ENCODE measurements at places on chromosomes 6 and 20.

DNA sequence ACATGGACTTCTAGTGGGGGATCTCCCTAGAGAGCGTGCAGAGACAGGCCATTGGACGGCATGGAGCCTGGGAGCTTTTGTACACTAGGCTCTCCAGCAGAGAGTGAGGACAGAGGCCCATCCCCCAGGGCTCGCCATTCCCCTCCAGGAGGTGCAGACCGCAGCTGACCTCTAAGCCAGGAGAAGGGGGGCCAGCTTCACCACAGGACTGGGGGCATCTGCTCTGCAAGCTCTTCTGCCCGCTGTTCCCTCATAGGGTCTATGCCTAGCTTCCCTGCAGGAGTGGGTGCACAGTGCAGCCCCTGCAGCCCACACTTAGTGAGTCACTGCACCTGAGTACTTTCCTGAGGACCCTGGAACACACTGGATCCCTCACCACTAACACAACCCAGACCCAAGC lies 94.4 kb downstream of the FHL5 start:
- DNase-seq, result no peak

GRCh38 chr6:46776070-46776712 lies 17.0 kb upstream of the MEP1A start:
- no peak for DNase-seq

GRCh38 chr6:132758689-132759088 lies 985 bp upstream of the VNN2 start:
- no peak for DNase-seq

GRCh38 chr6:33018904-33019303 lies 9.5 kb upstream of the HLA-DOA start:
- no peak for DNase-seq

DNA sequence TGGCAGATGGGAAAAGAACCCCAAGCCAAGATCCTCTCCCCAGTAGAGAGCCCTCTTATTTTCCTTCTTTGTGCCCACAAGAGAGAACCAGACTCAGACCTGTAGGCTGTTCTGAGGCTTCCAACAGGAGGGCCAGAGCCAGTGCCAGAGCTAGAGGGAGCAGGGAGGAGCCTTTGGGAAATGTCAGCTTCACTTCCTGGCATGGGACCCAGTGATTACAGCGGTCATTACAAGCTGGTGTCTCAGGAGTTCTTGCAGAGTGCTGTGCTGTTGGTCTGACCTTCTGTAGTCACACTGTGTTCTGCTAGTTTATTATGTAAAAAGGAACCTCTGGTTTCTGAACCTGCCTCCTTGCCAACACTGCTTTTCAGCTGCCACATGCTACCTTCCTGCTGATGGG lies 38.9 kb downstream of the STK35 start:
- no peak for DNase-seq

DNA sequence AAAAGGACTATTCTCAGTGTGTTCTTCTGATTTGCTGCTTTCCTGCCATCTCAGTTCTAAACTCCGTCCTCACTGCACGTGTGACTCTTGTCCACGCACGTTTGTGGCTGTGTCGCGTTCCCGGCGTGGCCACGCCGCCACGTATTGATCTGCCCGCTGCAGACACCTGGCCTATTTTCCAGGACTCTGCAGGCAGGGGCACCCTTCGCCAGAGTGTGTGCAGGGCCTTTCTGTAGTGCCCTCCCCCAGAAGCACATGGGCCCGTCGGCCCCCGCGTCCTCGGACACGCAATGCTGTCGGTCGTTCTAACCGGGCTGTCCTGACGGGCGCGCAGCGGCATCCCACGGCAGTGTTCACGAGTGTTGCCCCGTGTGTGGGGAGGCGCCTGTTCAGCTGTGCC lies 87.6 kb downstream of the YTHDF1 start:
- DNase-seq, result no peak

GRCh38 chr20:905396-905961 lies 10.7 kb downstream of the ANGPT4 start:
- DNase-seq, result no peak

- DNase-seq, result no peak
Observed at GRCh38 chr6:33343953-33344611, 26.5 kb upstream of the ZBTB22 start.

- DNase-seq, result no peak
Observed at GRCh38 chr6:141169419-141169818, 963.3 kb upstream of the GJE1 start.

DNA sequence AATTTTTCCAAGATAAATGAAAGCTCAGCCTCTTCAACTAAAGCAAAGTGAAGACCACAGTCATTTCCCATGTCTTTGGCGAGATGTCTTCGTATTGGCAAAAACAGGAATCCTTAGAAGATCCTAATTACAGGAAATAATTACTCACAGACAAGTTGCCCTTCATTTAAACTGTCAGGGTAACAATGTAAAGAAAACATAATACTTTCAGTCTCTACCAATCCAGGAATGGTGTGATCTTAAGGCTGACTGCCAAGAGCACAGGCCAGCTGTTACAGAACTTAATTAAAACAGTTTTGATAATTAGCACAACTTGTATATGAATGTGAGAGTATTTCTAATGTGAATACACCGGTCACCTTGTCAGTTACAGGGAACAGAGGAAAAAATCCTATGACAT lies 292.2 kb downstream of the PACRG start:
- DNase-seq, result no peak

- DNase-seq, result no peak
Observed at GRCh38 chr6:124522335-124522734, 439.9 kb upstream of the RNF217 start.

DNA sequence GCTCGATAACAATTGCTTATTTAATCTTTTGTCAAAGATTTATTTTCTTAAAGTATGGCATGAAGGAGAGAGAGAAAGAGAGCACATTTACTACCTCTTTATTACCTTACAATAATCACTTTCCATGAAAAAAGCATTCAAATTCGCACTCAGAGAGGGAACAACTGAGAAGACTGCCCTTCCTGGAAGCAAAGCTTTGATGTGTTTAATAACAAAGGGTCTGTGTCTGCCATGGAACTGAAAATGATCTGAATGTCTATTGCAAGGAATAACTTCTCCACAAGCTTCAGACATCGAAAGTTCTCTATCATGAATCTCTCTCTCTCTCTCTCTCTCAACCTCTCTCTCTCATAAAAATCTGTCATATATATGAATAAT lies 308.9 kb downstream of the HDGFL1 start:
- no peak for DNase-seq

GRCh38 chr6:36563237-36563927 lies 16.1 kb upstream of the STK38 start:
- DNase-seq, result no peak

GRCh38 chr6:151813858-151814257 lies 6.4 kb downstream of the ESR1 start:
- DNase-seq, result no peak

- no peak for DNase-seq
Observed at GRCh38 chr20:36398515-36398914, 92.4 kb downstream of the DLGAP4 start.

- DNase-seq, result no peak
Observed at GRCh38 chr20:64244870-64245603, 10.5 kb upstream of the PCMTD2 start.

Measured in NCI-H1436 treated with DMSO at 0.1 percent for 48 hours (cell line).